Activated naive CD4-positive, alpha-beta T cell treated with anti-CD3 and anti-CD28 coated beads, Interleukin-2, amount 50 U/mL, for 16 hours (primary cell): ENCODE measurements at places on chromosomes 7 and 10.

DNA sequence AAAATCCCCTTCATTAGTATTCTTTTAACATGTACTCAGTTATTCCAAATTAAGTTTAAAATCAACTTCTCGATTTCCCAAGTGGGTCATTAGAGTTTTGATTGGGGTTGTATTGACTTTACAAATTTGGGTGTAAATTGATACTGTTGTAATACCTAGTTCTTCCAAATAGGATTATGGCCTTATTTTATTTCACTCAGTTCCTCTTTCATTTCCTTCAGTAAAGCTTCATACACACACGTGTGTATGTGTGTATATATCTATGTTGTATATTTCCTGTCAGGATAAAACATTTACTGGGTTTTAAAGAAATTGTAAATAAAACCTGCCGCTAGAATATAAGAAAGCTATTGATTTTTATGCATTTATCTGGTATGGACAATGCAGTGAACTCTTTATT lies 15.9 kb downstream of the YME1L1 start:
- no peak for DNase-seq

DNA sequence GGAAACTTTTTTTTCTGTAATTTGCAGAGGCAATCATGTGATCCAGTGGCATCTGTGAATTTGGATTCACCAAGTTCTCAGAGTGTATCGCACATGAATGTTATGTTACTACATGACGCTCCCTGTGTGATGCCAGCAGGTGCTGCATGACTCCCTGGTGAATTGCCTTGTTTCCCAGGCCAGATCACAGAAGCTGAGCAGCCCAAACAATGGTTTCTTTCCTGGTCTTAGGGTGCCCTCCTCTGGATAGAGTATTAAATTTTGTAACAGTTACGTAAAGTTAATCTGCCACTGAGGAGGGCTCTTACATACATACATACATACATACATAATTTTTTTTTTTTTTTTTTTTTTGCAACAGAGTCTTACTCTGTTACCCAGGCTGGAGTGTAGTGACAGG lies 3.6 kb downstream of the ZSCAN21 start:
- DNase-seq: no peak

DNA sequence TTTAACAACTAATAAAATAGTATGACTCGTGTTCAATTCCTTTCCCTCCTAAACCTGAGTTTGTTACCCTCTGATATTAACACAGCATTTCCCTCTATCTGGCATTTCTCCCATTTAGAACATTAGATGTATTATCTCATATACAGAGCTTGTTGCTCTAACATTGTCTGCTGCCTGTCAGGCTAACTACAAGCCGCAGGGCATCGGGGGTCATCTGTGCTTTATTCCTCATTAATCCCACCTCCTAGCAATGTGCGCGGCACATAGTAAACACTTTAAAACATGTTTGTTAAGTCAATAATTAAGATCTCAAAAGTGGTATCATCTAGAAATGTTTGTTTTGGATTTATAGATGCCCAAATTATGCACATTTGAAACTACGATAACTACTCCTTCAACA lies 52.9 kb upstream of the NEBL start:
- DNase-seq: no peak

GRCh38 chr10:29174389-29174788 lies 114.5 kb upstream of the LYZL1 start:
- no peak for DNase-seq

- DNase-seq: peak; percentile 70
These were observed 47.4 kb upstream of the PRKAR1B start for GRCh38 chr7:774161-775109.

- no peak for DNase-seq
These were observed 74.3 kb upstream of the GNAI1 start for GRCh38 chr7:80060218-80060806.

DNA sequence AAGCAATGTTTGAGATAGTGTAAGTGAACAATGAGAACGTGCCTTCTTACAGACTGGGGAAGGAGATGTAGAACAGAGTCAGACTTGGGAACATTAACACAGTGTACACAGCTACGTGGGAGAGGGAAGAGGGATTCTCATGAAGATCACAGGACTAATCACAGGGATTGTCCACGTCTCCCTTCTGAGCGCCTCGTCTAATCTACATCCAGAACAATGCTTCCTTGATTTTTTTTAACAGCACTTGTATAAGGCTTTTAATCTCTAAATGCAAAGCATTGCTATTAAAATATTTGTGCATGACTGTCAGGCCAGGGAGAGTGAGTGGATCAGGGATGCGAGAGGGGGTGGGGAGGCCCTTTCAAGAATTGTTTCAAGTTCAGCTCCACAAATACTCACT lies 62.7 kb downstream of the MET start:
- no peak for DNase-seq

DNA sequence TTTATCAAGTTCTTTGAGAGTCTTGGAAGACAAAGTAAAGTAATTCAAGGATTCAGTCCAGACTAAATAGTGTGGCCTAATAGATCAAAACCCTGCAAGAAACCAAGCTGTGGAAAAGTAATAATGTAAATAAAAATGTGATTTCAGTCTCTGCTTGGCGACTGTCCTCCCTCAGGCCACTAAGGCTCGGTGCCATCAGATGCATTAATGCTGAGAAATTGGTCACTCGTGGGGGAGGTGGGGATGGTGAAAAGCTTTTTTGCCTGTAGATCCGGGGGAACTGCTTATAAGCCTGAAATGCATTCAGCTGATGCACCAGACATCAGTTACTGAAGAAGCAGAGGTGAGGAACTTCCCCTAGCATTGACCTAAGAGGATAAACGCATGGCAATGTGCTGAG lies 182.6 kb upstream of the TBX20 start:
- DNase-seq: no peak

DNA sequence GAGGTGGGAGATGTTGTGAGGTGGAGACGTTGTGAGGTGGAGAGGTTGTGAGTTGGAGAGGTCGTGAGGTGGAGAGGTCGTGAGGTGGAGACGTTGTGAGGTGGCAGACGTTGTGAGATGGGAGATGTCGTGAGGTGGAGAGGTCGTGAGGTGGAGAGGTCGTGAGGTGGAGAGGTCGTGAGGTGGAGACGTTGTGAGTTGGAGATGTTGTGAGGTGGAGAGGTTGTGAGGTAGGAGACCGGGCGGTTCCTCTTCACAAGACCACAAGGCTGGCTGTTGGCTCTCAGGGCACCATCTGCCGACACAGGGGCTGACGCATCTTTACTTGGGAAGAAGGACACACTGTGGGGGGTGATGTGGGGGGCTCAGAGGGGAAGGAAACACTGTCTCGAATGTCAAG lies 34.7 kb upstream of the SHH start:
- DNase-seq: no peak

DNA sequence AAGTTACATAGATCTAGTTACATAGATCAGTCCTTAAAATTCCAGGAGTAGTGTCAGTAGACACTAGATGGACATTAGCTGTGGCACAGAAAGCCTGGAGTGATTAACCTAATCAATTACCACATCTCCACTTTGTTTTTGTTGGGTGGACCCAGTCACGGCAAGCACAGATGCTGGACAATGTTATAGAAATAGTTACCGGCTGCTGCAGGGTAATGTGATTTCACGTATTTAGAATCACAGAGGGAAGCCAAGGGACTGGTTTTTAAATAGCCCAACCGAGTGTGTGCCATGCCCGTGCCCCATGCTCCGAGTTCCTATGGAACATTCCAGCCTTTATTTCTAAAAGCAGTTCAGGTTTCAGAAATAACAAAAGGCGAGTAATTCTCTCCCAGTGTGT lies 2.8 kb downstream of the LGI1 start:
- DNase-seq: no peak

- peak; percentile 31 for DNase-seq
These were observed at the start of gene CAV1 for GRCh38 chr7:116524609-116525297. Gene CAV1, plus strand, starts transcription at chr7:116525036. Its CDS starts 27 bp downstream, at chr7:116525063.

GRCh38 chr10:113093188-113094113 lies 143.4 kb downstream of the TCF7L2 start:
- DNase-seq: no peak

DNA sequence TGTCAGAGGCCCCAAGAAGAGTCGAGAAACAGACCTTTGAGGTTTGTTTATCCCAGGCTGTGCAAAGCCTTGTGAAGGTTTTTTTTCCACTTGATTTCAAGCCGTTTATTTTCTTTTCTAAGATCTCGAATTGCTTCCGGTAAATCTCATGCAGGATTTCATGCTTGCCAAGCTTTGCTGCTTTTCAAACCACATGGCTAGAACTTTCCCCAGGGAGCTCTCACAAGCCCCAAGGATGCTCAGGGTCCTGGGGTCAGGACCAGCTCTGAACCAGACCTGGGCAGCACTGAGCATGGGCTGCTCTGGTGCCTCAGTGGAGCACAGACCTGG lies 48.0 kb upstream of the AQP1 start:
- no peak for DNase-seq

- no peak for DNase-seq
These were observed 678.6 kb upstream of the FOXK1 start for GRCh38 chr7:4003503-4003902.

GRCh38 chr10:112605063-112605462 lies 158.0 kb downstream of the VTI1A start:
- DNase-seq: no peak

DNA sequence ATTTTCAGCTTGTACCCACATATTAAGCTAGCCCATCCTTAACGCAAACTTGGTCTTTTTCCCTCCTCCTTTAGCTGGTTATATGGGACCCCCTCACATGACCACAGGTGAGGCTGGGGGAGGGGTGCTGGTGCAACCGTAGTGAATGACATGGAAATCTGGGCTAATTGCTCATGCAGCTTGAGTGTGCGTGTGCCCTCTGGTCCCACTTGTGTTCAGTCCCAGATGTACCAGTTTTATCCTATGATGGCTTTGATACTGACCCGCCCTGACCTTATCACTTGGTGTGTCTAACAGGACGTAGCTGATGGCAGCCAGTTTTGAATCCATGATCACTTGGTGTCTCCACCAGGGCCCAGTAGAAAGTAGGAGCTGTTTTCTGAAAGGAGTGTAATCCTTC lies 5.1 kb upstream of the ZC3HAV1 start:
- DNase-seq: no peak

DNA sequence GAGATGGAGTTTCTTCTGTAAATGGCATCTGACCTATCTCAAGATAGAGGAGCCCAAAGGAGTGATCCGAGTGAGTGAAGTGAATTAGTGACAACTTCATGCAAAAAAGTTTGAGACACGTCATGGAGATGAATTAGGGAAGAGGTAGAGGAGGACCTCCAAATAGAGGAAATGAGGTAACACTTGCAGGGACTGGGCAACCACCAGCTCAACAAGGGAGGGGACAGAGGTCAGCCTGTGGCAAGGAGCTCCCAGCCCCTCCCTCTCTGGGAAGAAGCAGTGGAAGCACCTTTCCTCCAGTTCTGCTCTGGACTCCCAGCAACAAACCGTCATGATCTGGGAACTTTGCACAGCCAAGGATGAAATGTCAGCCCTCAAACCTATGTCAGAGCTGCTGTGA lies 83.5 kb upstream of the IKZF1 start:
- no peak for DNase-seq

DNA sequence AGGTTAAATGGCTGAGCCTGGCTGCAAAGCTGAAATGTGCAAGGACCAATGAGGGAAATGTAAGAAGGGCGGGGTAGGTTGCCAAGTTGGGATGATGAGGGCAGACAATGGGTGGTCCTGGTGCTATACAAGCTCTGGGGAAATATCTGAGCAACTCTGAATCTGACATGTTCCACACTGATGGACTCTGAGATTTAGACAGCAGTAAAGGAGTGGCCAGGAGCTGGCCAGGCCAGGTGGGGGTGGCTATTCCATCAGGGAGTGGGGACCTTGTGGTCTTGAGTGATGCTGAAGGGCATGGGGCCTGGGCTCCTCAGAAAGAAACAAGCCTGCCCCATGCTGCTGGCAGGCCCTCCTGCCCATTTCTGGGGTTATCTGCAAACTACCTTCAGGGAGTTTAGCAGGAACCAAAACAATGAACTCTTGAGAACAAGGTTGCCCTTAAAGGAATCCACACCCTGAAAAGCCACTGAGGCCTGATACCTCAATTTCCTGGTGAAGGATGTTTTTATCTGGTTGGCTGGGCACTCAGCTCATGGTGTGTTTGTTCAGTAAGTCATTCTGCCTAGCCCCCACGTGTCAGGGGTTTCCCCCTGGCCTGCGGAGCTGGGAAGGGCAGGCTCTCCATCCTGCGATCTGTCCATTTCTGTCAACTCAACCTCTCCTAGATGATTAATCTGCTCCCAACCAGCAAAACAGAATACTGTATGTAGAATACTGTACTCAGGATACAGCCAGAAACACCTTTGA lies 143.3 kb upstream of the TNS3 start:
- no peak for DNase-seq

- no peak for DNase-seq
These were observed 232.3 kb upstream of the KLF6 start for GRCh38 chr10:4017336-4017735.

- no peak for DNase-seq
These were observed 15.2 kb downstream of the PYROXD2 start for GRCh38 chr10:98399784-98400183.

DNA sequence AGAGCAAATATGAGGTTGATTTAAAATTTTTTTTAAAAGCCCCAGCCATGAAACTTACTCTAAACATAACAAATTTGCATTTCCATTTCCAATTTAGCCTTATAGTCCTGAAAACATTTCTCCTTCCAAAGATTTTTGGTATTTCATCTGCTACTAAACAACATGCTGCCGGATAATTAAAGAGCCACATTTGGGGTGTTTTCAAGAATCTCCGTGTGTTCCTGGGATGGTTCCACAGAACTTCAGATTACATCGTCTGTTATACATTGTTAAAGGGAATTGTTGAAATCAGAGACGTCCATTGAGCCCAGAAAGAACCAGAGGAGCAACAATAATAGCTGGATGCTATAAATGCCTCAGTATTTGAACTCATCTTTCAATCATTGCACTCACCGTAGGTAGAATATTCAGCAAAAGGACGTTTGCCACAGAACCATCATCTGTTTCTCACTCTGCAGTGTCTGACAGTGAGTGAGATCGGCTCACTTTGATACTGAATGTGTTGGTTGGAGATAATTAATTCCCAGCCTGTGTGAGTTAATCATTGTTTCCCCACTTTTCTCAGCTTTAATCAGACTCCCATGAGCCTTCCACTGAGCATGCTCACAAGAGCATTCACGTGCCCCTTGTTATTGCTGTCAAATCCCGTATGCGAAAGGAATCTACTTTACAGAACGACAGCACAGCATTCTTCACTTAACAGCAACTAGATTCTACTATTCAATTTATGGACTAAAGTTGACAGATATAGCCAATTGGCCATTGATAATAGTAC lies 128.4 kb upstream of the PALS2 start:
- no peak for DNase-seq

DNA sequence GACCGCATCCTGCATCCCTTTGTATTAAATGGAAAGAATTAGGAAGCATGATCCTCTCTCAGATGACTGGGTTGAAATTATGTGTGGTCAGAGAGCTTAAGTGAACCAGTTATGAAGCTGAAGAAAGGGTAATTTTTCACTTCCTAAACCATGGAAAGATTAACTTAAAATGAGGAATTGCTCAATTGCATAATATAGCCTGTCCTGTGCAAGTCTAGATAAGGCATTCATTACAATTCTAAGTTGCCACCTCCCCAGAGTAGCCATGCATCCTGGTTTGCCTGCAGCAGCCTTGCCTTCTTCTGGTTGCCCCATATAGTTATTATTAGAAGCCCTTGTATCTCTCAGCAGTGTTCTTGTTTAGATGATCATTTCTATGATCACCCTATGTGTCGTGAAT lies 45.3 kb downstream of the STARD3NL start:
- no peak for DNase-seq
